ENCODE measurements at places on chromosomes 12 and 14.

DNA sequence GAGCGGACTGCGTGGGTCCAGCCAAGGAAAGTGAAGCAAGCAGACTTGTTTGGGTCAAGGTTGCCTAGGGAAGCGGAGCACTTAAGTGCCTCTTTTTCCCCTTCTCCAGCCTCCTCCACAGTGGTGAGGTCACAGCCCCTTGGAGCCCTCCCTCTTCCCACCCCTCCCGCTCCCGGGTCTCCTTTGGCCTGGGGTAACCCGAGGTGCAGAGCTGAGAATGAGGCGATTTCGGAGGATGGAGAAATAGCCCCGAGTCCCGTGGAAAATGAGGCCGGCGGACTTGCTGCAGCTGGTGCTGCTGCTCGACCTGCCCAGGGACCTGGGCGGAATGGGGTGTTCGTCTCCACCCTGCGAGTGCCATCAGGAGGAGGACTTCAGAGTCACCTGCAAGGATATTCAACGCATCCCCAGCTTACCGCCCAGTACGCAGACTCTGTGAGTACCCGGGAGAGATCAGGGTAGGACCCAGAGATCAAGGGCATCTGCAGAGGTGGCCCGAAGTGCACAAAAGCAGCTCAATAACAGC is at the start of gene TSHR:
Gene TSHR, plus strand, starts transcription at position 206 of the 526 bp plus-strand sequence. Its CDS starts 60 bp downstream, at position 266.
- DNase-seq, result no peak

- no peak for DNase-seq
These were observed 174.5 kb upstream of the RBM19 start for GRCh38 chr12:114140576-114140975.

DNA sequence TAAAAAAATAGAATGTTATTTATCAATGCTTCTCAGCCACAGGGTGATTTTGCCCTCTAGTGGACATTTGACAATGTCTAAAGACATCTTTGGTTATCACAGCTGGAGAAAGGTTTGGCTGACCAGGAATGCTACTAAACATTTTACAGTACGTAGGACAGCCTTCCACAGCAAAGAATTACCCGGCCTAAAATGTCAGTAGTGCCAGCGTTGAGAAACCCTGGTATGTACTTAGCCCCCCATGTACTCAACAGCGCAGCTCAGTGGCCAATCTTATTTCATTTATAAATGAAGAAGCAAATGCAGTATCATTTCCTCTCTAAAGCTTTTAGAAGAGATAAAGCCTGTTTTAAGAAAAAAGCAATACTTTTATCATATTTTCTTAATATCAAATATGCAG is 5.8 kb downstream of the MARK3 start:
- DNase-seq, result peak; percentile 62

DNA sequence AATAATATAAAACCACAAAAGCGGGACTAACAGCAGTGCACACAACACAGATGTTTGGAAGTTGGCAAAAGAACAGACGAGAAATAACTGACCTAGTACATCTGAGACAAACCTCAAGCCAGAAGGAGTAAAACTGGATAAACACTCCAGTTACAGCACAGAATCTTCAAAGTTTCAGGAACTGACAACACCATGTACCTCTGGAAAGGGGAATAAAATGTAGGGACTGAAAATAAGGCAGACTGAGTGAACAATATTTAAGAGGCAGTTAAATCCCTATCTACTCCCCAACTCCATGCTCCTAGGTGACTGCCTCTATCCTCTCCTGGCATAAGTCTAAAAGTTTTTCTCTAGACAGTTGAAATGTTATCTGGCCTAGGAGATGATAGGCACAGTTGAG is 57.9 kb downstream of the ZFYVE21 start:
- DNase-seq, result no peak

- DNase-seq, result no peak
These were observed 68.7 kb upstream of the TMPO start for GRCh38 chr12:98446682-98447081.

GRCh38 chr14:65431951-65432350 is 19.4 kb downstream of the FUT8 start:
- DNase-seq, result no peak

DNA sequence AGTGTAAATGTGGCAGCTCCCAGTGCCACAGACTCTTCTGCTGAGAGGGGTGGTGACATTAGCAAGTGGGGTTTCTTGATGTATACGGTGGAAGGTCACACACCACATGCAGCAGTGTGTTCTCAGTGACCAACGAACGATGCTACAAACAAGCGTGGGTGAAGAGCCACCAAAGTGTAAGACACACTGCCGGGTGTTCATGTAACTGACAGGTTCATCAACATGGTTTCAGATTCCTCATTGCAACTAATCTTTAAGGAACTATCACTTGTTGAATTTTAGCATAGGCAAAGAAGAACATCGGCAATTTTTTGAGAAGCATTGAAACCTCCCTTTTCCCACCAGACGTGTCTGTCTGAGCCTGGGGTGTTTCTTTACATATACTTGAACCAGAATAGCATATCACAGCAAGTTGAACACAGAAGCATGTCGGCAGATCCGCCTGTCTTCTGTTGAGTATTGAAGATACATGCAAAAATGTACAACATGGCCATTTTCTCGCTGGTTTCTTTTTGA is 58.8 kb downstream of the PPP2R5C start:
- DNase-seq, result no peak

GRCh38 chr14:56309198-56309597 is 191.0 kb downstream of the PELI2 start:
- DNase-seq, result no peak

DNA sequence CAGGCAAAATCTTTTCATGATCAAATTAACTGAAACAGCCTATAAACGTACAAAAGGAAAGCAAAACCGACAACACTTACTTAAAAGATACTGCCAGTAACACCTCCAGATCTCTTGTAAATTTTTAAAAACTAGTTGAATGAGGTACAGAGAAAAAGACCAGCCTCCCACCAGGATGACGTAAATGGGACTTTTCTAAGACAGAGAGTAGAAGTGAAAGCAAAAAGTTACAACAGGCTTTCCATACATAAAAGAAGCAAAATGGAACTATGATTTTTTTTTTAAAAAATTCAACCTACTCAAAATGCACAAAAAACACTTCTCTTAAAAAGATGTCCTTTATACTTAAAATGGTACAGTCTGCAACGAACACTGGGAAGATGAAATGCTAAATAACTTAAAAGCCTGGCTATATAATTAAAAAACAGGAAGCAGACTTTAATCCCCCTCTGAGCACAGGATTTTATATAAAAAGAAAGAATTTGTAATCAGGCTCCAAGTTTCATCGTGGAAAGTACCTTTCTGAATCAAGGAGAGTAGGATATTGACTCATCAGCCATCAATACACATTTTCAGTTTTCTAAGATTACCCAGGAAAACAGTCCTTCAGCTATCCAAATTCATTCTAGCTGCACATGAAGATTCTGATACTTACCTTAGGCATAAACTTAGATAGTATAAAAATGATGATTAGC is 14.2 kb upstream of the MYO1A start:
- no peak for DNase-seq

DNA sequence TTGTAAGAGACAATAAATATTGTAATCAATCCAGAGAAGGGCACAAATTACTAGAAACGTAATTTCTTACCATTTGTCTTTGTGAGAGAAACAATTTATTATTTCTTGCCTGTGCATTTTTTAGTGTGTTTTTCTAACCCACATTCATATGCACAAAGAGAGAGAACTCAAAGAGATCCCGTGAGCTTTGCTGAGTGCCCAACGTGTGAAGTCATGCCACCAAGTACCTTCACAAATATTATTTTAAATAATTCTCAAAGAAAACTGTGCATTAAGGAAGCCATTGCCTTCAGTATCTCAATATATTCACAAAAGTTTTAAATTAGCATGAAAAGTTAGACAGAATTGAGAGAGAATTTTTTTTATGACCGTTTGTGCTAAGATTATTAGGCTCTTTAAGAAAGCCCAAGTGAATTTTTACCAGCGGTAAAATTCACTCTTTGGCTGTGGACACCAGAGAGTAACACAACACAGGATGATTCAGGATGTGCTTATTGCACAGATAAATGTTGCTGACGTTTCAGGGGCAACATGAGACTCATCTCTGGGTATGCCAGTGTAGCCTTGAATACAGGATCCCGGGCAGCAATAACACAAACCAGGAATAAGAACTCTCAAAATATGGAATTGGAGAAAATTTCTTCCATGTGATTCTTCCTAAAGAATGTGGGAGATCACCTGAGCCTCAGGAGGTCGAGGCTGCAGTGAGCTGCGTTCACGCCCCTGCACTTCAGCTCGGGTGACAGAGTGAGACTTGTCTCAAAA is 2.9 kb downstream of the ARHGDIB start:
- DNase-seq, result no peak

GRCh38 chr12:49790741-49791555 is 37.3 kb downstream of the NCKAP5L start:
- no peak for DNase-seq

DNA sequence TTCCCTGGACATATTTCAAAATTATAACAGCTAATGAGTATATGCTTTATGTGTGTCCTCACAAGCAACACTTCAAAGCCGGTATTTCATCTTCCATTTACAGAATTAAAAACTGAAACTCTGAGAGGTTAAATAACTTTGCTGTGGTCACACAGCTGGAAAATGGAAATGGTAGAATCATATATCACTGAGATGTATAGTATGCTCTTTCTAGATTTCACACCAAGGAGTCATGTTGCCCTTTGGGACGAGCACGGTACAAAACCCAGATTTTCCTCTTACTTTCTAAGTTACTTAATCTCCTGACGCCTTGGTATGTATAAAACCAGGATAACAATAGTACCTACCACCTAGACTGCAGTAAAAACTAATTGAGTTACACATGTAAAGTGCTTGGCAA is 152.6 kb upstream of the GRIP1 start:
- no peak for DNase-seq

GRCh38 chr12:101696251-101697196 is 916 bp upstream of the CHPT1 start:
- peak; percentile 24 for DNase-seq

- peak; percentile 95 for DNase-seq
These were observed 1275.7 kb upstream of the FLRT2 start for GRCh38 chr14:84254290-84254689.

DNA sequence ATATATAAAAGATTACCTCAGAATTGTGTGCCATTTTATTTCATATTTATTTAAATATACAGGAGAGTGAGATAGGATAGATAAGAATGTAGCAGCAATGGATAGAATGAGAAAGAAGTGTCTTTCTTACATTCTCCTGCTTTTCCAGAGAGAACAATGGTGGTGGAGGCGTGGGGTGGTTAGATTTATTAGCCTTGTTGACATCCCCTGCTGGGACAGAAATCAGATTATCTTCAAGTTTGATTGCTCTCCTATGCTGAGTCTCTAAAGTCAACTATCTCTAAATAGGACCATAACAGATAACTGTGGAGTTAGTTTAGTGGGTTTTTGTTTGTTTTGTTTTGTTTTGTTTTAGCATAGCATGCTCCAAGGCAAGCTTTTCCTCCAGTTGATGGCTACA is 397.6 kb downstream of the LRFN5 start:
- DNase-seq, result no peak

DNA sequence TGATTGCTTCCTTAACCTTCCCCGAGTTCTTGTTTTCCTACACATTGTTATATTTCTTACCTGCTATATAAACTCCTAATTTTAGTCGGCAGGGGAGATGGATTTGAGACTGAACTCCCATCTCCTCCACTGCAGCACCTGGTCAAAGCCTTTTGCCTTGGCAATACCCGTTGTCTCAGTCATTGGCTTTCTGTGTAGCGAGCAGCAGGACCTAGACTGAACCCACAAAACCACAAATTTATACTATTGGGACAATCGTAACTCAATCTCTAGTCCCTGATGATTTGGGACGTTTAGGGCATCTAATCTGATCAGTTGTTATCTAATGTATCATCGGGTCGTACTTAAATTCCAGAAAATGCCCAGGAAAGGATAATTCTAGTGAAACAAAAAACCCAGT is 37.8 kb upstream of the BAZ1A start:
- DNase-seq, result no peak

DNA sequence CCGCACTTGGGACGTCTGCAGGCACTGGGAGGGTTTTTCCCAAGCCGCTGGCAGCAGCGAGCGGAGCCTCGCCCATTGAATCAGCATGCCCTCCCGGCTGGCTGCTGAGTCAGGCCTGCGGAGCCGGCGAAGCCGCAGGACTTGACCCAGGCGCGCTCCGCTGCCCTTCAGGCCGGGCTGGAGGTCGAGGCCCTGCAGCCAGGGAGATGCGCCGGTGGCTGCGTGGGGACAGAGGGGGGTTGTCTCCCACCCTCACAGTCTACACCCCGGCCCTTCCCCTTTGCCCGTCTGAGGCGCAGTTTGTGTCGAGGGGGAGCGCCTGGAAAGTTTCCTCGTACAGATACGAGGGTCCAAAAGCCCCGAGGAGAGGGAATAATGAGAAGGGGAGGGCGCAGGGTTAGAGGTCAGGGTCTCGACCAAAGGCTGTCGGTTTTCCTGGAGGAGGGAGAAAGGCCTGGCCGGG is 759 bp upstream of the KLC1 start:
- DNase-seq, result peak; percentile 41

DNA sequence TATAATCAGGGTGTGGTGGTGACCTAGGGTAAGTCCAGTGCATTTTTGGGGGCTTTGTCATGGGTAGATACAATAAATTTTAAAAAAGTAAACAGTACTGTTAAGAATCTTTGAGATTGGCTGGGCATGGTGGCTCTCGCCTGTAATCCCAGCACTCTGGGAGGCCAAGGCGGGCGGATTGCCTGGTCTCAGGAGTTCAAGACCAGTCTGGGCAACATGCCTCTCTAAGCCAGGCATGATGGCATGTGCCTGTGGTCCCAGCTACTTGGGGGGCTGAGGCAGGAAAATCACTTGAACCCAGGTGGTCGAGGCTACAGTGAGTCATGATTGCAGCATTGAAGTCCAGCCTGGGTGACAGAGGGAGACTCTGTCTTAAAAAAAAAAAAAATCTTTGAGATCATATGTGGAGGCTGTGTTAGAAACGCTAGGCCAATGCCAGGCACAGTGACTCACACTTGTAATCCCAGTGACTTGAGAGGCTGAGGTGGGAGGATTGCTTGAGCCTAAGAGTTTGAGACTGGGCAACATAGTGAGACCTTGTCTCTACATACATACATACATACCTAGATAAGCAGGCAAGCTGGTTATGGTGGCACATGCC is 67.7 kb downstream of the PRKCH start:
- no peak for DNase-seq

GRCh38 chr12:121050725-121051124 is 11.7 kb upstream of the OASL start:
- DNase-seq, result no peak

GRCh38 chr12:68904351-68904962 is 28.5 kb downstream of the CPM start:
- no peak for DNase-seq

Data from HAP-1 (cell line).